NCI-H187 treated with DMSO at 0.1 percent for 48 hours (cell line): ENCODE measurements at places on chromosomes 6 and 20.
A peak's percentile ranks its signal among the peaks of the same experiment; 100 is the strongest.

DNA sequence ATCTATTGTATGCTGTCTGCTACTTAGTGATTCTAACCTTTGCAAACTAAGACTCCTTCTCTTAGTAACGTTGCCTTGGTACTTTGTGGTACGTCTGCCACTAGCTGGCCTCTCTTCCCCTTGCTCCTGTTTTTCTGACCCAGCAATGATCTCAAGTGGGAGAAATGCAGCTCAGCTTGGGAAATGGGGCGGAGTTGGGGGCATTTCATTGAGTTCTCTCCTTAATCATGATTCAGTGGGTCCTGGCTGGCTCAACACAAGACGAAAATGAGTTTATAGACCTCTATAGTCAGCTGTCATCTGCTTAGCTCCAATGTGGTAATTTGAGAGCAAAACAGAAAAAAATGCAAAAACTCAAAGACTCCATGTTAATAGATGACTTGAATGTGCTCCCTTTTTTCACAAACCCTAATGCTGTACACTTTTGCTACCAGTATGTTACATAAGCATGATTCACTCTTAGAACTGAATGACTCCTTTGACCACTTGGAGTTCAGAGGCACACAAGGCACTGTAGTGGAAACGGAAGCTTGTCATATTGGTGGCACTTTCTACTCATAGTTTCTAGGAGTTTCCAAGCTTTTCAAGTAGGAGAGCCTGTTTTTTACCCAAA is 55.3 kb upstream of the SOX4 start:
- no peak for DNase-seq

DNA sequence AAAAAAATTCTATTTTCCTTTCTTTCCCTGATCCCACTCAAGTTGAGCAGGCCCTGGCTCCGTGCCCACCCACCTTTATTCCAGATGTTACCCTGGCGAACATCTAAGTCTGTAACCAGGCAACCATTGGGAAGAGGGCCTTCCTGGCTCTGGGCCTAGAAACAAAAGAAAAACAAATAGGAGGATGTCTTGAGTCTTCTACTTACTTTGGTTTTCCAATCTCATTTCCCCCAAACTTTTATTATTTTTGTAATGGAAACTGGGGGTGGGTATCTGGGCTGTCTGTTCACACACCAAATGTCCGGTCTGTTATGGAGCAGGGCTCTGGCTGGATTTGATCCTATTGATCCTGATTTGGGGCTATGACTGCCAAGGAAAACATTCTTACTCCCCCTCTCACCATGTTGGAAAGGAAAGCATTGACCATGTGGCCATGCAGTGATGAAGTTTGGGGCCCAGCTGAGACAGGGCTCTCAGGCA is 744.1 kb downstream of the DHX35 start:
- DNase-seq = no peak

- DNase-seq = no peak
Observed at GRCh38 chr6:6352772-6353171, 32.3 kb upstream of the F13A1 start.

DNA sequence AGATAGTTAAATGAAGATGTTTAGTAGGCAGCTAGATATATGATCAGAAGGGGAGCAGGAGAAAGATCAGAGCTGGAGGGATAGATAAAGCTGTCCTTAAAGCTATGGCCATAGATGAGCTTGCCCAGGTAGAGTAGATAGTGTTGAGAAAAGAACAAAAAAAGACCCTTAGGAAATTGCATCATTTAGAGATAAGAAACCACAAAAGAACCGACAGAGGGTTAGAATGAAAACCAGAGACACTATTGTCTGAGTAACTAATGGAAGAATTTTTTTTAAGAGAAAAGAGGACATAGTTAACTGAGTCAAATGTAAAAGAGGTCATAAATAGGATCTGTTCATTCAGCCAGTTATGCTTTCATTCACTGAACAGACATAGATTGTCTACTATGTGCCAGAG is 101.8 kb downstream of the TNFAIP3 start:
- DNase-seq = no peak

DNA sequence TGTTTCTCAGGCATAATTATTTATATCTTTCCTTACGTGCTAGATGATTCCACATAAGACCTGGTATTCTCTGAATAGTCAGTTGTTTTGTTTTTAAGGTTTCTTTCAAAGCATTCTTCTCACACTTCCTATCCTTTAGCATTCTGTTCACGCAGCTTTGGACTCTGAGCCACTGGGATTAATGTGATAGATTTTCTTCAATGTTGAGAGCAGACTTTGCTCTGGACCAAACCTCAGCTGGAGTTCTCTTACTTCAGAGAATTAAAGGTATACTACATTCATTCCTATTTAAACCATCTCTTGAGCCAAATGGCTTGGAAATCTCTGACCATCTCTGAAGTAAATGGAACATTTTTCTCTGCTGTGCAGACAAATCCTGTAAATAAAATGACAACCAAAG is 70.7 kb upstream of the TRAF3IP2 start:
- DNase-seq = no peak

DNA sequence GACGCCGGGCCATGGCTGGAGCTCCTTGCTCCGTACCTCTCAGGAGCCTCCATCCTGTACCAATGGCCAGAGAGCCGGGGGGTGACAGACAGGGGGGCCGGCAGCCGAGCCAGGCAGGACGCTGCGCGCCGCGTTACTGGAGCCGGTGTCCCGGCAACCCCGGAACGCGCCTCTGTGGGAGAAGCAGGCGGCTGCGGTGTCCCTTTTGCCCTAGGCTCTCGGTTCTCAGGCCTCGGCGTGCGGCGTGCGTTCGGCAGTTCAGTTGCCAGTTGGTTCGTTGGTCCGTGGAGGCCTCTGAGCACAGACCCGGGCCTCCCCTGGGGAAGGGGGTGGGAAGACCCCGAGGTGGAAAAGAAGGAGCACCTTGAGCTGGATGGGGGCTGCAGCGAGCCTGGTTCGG is at the start of gene SPATS1:
Gene SPATS1 (plus strand): TSS at position 162 of the 400 bp plus-strand sequence. CDS start 446 bp downstream, outside the sequence.
- DNase-seq = no peak

DNA sequence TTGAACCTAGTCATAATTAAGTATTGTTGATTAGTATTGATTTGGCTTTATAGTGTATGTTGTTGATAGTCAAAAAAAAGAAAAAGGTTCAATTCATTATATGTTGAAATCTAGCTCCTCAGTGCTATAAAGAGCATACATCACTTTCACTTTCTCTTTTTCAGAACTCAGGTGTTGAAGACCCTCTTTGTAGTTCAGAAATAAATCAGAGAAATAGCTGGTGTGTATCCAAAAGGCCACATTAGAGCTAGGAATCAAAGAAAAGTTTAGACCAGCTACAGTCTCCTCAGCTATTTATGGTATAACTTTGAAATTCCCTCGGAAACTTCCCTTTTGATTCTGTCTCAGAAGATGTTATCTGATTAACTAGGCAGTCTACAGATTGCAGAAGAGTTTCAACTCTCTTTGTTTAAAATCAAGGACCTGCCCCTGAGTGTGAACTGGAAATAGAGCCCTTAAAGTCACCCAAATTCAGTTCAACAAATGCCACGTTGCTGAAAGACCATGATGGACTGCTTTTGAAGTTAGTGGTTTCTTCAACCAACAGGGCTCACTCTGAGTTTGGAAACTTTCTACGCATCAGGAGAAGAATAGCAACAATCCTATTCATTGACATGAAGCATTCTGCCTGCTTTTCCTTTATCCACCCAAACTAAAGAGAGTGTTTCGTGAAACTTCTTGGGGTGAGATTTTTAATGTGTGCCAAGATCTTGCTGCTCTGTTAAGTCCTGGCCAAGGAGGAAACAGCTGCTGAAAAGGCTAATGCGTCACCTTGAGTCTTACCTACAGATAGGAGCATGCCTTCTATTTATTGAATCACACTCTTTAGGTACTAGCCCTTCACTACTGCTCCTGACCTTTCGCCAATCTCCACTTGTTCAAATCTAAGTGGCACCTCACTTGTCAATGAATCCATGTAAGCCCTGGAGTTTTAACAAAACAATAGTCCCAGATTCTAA is 111.7 kb downstream of the TNFRSF21 start:
- DNase-seq = no peak

DNA sequence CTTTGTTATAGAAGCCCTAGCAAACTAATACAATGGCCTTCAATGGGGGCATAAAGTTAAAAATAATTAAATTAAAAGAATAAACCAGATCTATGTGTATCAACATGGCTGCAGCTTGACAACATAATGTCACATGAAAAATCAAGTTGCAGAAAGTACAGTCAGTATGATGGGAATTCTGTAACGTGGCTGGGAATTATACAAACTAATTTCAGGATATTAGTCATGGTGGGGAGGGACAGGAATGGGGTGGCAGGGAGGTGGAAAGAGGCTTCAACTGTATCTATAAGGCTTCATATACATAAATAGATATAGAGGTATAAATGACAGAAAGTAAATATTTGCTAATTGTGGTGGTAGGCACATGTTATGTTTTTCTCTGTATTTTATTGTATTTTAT is 107.1 kb downstream of the UNC5CL start:
- no peak for DNase-seq

- peak; percentile 68 for DNase-seq
Observed at GRCh38 chr6:68572525-68572924, 62.6 kb upstream of the ADGRB3 start.

GRCh38 chr20:1818895-1819294 is 76.3 kb upstream of the SIRPA start:
- DNase-seq = no peak
